ENCODE measurements at places on chromosomes 3 and 15.

GRCh38 chr3:136942803-136943202, 15.0 kb upstream of the IL20RB start:
- DNase-seq = no peak

- DNase-seq = no peak
Measured at GRCh38 chr3:194395778-194396538, 3.1 kb downstream of the GP5 start.

GRCh38 chr3:122727766-122728165, 47.1 kb downstream of the PARP14 start:
- no peak for DNase-seq

DNA sequence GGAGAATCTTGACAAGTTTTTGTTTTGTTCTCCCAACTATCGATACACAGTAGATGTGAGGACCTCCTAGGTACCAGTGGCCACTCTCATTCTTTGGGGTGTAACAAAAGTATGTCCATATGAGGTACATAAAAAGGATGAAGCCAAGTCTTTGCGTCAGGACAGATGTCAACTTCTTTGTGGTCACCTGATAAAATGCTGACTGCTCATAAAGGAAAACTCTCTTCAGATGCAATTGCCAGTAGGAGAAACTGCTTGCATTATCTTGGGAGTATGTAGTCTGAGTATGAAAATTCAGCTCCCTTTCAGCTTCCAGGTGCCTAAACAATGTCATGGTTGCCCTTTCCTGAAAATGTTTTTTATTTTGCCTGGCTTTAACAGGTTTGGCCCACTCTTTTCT, 123.8 kb upstream of the GOLIM4 start:
- no peak for DNase-seq

- no peak for DNase-seq
Measured at GRCh38 chr3:31370681-31371080, 162.0 kb upstream of the STT3B start.
